Endodermal cell (in vitro differentiated cells): ENCODE measurements at places on chromosomes 3 and 15. TPM values are rescaled to one million over a fixed set of nuclear protein-coding genes. Genes with fewer than 3 reads are reported as not detected.

- DNase-seq, result no peak
These were observed 40.0 kb upstream of the TEX9 start for GRCh38 chr15:56325186-56325585.

- no peak for DNase-seq
These were observed 39.5 kb downstream of the TMEM40 start for GRCh38 chr3:12719541-12719940.

- no peak for DNase-seq
These were observed 607.9 kb upstream of the KCNMB2 start for GRCh38 chr3:177928172-177928873.

DNA sequence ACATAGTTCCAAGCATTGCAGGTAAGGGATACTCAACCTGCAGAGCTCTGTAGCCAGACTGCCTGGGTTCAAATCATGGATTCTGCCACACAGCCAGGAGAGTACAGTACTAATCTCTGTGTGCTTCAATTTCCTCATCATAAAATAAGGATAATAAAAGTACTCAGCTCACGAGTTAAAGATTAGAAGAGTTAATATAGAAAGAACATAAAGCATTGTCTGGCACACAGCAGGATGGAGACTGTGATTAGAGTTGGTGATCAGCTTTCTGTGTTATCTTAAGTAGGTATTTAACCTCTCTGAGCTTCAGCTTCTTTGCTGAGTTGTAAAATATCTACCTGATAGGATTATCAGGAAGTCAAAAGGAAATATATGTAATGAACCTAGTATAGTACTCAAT is 2.7 kb downstream of the CEP70 start:
- no peak for DNase-seq

GRCh38 chr3:184976-185375 is 11.6 kb upstream of the CHL1 start:
- no peak for DNase-seq

DNA sequence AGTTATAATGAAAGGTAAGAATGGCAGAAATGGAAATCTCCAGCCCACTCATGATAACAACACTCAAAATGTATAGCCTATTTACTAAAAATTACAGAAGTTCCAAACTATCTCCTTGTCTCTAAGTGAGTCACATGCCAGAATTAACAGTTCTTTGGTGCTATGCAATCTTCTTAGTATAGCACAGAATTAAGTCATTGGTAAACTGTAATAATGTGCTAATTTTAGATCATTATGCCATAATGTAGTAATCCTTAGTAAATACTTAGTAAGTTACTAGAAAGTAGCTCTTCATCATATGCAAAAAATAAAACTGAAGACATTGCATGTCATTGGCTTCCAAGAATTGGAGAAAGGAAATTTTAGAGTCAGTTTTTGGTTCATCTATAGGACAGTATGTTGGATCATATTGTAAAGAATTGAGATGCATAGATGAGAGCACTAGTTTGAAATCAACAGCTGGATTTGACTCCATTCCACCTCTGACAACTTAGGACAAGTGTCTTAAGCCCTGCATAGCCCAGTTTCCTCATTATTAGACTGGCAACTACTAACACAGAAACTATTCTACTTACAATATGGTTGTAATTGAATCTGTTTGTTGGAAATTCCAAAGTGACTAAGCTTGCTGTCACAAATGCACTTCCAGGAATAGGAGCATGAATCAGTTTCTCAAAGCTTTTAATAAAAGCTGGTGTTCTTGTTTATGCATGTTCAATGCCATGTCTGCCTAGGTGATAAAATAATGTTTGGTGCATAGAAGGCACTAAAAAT is 40.1 kb upstream of the CD47 start:
- DNase-seq, result no peak

DNA sequence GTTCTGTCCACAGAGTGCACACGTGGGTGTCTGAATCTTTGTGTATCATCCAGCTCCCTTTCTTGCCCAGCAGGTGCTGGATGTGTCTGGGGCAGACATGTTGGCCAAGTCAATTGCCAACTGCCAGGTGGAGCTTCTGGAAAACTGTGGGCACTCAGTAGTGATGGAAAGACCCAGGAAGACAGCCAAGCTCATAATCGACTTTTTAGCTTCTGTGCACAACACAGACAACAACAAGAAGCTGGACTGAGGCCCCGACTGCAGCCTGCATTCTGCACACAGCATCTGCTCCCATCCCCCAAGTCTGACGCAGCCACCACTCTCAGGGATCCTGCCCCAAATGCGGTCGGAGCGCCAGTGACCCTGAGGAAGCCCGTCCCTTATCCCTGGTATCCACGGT is 12.5 kb upstream of the RPP14 start:
- no peak for DNase-seq

DNA sequence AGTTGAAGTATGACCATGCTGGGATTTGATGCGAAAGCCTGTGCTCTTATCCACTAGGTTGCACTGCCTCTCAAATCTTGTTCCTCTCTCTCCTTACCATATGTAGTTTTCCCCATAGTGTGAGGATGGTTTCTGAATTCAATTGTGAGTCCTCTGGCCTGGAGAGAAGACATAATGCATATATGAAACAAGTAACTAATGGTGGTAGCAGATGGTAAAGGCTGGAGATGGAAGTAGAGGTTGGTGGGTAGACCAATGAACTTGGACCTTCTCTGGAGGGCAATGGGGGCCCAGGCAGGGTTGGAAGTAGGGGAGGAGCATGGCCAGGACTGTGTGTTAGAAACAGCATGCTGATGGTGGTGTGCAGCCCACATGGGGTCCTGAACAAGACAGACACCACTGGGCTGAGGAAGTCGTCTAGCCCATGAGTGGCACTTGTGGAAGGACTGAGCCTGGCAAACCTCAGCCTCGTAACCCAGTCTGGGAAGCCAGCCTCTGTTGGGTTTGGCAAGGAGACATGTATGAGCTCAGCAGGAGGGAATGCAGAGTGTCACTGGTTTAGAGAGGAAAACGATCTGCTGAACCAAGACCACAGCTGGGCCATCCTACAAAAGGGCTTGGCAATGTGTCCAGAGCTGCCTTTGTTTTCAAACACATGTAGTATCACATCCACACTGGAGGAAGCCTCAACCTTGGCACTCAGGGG is 18.5 kb upstream of the LMCD1 start:
- DNase-seq, result no peak

GRCh38 chr3:51999846-52000245 is 4.2 kb upstream of the RPL29 start:
- DNase-seq, result no peak

DNA sequence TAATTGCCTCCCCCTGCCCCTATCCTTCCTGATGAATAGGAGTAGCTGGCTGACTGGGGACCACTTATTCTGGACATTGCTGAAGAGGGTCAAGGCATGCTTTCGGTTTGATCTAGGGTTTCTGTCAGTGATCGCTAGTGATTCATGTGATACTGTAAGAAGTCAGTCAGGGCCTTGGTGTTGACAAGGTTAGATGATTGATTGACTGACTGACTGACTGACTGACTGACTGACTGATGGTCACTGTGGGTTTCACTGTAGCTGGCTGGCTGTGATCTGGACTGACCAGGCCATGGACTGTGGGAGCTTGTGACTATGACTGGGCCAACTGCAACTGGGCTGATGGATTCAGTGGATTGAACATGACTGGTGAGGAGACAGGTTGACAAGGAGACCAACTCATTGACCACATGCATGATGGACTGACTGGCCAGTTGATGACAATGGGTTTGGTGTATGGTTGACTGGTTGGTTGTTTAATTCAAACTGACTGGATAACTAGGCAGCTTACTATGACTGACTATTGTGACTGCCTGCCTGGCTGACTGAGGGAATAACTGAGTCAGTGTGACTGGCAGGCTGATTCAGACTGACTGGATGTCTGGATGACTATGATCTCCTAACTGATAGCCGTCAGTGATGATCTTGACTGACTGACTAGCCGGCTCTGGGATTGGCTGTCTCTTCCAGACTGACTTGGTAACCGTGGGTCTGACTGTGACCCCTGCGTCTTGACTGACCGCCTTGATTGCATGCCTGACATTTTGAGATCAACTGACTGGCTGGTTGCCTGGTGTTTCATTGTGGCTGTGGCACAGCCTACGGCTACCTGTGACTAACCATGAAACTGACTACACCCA is 509.9 kb downstream of the SHQ1 start:
- DNase-seq, result peak; percentile 39

Gene SLC9C1
- 0.24 to 0.50 TPM in 2 of 3 replicates, not detected in the other for total RNA-seq

- DNase-seq, result no peak
These were observed 25.5 kb upstream of the PCOLCE2 start for GRCh38 chr3:142914286-142914811.

GRCh38 chr3:126104742-126105605 is 21.1 kb upstream of the SLC41A3 start:
- DNase-seq, result peak; percentile 31

DNA sequence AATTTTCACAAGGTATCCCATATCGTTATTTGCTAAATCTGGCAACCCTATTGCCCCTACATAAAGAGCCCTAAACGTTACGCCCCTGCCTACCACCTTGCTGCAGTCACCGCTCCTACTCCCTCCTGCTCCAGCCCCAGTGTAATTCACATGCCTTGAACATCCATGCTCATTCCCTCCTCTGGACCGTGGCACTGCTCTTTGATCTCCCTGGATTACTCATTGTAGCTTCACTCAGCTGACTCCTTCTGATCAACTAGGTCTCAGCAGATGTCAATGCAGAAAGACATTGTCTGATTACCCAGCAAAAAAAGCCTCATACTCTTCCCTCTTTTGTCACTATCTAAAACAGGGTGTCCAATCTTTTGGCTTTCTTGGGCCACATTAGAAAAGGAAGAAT is 40.7 kb upstream of the KBTBD8 start:
- DNase-seq, result no peak

- no peak for DNase-seq
These were observed 198.9 kb upstream of the LPP start for GRCh38 chr3:187954873-187955586.
